ENCODE measurements at places on chromosomes 4 and X.

- no peak for DNase-seq
These were observed 106.6 kb upstream of the WDR44 start for GRCh38 chrX:118239178-118239870.

DNA sequence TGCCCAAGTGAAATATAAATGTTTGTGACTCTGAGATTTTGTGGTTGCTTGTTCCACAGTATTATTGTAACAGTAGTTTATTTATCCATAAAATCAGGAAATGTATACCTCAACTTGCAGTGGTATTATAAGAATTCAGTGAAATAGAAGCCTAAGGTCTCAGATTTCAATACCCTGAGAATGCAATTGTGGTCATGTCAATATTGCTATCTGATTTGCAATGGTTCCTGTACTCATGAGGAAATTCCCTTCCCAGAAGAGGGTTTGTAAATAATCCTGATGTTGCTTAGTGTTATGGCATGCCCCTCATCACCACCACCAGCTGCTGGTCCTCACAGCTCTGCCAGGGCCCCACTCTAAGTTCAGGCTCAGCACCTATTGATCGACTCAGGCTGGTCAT is 67.8 kb downstream of the SLC34A2 start:
- DNase-seq, result no peak

- no peak for DNase-seq
These were observed 49.6 kb downstream of the KLHL13 start for GRCh38 chrX:118066867-118067515.

DNA sequence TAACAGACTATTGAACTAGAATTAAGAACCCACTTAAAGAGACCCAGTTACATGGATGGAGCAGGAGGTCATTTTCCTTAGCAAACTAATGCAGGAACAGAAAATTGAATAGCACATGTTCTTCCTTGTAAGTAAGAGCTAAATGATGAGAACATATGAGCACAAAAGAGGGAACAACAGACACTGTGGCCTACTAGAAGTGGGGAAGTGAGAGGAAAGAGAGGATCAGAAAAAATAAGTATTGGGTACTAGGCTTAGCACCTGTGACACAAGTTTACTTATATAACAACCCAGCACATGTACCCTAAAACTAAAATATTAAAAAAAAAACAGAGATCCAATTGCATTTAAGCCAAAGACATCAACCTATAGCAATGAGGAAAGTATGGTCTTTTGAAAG is 26.2 kb downstream of the ARAP2 start:
- no peak for DNase-seq

DNA sequence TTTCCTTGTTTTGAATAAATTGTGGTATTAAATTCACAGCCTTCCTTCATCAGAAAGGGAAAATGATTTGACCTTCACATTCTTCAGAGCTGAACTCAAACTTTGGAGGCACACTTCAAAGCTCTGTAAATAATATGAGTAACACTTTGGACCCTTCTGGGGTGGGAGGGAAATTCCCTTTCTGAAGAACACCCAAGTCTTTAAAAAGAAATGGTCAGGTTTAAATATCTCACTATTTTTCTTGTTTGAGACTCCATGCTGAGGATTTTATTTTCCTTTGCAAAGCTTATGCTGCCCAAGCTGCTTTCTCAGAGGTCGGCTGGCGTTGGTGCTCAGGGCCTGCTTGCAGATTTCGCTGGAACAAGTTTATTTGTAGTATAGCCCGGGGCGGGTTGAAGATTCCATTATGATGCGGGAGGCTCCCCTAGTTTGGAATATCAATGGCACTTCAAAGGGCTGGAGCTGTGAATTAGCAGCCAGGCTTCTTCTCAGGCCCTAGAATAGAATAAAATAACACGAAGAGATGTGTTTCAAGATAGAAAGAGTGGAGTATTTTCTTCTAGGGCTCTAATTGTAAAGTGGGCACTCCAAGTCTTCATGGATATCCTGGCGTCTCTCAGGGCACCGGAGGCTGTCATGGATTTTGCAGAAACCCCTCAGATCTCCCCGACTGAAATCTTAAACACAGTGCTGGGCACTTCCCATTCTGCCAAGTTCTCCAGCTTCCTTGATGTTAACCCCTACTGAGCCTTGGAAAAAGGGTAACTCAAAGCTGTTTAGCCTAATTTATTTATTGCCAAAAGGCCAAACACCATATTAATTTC is 315.6 kb downstream of the GPAT3 start:
- DNase-seq, result peak; percentile 59

DNA sequence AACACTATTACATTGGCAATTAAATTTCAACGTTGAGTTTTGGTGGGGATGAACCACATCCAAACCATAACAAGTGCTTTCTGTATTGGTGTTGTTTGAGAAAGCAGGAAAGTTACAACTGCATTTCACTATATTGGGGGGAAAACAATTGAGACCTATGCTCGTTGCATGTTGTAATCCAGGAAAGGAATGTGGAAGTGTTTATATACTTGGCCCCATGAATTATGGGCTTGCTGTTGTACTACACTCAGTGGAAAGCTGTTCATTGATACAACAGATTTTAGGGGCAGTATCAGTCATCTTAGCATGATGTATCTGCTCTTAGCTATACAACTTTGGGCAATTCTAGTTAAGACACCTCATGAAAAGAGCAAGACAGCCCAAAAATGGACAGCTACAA is 52.4 kb downstream of the KLHL5 start:
- no peak for DNase-seq

DNA sequence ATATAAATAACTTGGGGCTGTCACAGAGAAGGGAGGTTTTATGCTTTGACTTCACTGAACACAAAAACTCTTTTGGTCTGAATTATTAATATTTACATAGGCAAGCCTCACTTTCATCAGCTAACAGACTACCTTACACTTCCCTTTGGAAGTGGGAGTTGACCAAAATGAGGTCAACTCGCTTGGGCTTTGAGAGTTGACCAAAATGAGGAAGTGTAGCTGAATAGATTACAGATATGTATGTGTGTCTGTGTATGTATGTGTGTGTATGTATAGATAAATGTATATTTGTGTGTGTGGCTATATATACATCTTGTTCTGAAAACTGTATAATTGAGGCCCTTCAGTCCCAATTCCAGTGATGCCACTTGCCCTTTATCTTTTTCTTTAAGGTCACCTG is 113.3 kb upstream of the IL13RA1 start:
- no peak for DNase-seq

GRCh38 chr4:7105276-7105675 is 37.4 kb upstream of the GRPEL1 start:
- DNase-seq, result no peak

GRCh38 chrX:12139934-12140611 is 1.8 kb downstream of the FRMPD4 start:
- no peak for DNase-seq

GRCh38 chr4:134533068-134533467 is 331.5 kb upstream of the PABPC4L start:
- no peak for DNase-seq

- peak; percentile 33 for DNase-seq
These were observed 188.0 kb downstream of the SLC4A4 start for GRCh38 chr4:71526637-71527406.

DNA sequence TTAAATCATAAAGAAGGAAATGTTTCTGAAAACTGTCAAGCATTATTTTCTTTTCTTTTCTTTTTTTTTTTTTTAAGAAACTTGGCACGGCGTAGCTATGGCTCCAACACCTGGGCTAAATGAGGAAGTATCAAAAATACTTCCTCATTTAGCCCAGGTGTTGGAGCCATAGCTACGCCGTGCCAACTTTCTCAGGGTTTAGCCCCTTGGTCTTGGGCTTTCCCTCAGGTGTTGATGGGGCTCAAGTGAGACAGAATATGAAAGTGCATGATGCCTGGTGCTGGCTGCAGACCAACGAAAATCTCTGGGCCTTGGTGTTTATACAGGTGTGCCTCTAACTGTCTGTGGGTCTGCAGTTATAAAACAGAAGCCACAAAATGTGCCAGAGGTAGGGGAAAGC is 132.7 kb downstream of the ARHGAP24 start:
- no peak for DNase-seq

DNA sequence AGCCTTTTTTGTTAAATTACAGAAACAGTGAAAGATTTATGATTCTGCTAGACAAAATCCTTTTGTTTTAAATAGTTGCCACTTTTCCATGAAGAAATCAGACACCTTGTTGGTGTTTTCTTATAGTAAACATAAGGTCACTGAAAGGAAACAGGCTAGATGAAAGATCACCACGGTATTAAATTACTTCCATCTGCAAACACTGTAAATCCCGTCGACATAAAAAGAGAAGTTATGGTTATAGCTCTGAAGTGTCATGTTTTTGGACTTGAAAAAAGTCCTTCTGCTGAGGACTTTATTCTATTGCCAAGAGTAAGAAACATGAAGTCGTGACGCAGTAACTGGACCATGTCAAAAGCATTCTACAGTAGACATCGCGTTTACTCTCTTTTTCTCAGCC is 567.6 kb upstream of the SLIT2 start:
- no peak for DNase-seq

DNA sequence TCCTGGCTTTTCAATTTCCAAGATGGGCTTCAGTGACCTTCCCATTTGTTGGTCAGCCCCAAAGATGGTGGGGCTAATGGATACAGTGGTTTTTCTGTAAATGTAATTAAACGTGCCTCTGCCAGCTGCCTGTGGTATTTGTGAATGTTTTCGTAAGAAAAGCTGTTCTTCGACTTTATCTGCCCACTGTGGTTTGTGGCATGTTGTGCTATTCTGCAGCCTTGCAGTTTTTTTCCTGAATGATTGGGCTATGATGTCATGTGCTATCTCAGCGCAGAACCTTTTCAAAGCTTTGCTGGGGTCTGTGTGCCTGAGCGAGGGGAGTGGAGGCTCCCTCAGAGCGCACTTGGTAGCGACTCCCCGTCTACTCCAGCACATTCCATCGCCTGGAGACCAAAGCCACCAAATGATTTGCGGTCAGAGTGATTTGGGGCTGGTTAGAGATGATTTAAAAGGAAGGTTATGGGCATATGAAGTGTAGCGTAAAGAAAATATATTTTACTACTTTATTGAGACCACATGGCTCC is 137.5 kb downstream of the PALLD start:
- no peak for DNase-seq

DNA sequence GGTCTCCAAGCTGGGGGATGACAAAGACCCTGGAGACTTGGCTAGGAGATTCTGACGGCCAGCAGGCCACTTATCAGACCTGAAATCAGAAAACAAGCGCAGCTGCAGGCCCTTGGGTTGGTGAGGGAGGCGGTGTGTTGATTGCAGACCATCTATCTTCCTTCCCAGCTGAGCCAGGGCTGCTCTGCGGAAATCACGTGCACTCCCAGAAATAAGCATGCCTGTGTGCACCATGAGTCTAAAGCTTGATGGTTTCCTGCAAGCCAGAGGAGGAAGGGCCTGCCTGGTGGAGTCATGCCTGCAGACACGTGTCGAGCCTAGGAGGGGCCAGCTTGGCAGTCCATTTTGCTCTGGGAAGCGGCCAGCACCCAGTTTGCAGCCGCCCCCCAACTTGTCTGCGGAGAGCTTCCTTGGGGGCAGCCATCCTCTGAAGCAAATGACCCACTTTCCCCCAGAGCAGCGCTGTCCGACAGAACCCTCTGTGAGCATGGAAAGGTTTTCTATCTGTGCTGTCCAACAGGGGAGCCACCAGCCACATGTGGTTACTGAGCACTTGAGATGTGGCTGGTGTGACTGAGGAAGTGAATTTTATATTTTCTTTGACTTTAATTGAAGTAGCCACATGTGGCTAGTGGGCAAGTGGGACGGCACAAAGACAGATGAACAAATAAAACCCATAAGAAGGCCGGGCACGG is 175.7 kb upstream of the BCOR start:
- DNase-seq, result no peak

DNA sequence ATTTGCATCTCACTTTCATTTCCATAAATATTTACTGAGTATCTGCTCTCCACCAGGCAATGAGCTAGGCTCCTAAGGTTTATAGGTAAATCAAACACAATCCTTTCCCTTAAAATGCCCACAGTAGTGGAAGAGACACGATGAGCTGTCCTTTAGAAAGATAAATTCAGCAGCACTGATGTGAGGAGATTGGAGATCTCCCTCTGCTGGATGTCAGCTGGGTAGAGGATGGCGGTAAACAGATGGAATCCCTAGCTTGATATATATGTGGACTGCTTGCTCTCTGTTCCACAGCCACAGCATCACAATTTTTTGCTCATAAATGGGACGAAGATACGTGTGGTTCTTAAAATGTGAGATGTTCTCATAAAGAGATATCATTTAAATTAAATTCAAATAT is 216.4 kb upstream of the RASGEF1B start:
- DNase-seq, result no peak

DNA sequence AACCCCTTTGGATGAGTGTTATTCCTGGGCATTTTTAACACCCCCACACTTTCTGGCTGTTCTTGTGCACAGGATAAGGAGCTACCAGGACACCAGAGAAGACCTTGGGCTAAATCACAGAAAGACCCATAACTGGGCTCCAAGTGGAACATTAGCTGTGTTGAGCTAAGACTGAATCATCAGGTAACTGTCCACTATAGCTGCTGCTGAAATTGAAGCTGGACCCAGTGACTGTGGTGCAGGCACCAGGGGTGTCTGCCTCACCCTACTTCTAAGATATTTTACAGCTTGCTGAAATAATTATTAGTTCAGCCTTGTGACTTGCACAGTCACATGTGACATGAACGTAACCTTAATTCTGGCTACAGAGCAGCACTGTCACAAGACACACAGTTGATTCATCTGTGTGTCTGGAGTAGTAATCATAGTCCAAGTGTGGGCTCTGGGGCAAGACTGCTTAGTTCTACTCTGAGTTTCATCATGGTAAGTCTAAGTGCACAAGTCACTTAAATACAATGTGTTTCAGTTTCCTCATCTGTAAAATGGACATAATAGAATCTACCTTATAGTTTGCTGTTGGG is 127.4 kb downstream of the SLC39A8 start:
- no peak for DNase-seq

DNA sequence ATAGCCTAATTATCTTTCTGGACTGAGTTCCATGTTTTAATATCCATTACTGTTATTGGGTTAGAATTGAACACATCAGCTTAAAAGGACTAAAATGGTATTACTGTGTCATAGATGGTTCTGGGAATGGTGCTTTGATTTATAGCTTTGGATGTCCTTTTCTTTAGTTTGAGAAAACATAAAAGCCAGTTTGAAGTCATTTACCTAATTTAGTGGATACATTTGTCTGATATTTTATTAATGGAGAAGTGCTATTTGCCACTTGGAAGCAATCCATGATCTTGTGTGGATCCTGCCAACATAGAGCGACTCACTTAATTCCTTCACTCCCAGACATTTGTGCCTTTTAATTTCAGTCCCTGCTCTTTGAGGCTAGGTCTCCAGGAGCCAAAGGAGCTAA is 212.4 kb upstream of the PACRGL start:
- no peak for DNase-seq

GRCh38 chr4:158020176-158020575 is 152.6 kb downstream of the GASK1B start:
- no peak for DNase-seq

DNA sequence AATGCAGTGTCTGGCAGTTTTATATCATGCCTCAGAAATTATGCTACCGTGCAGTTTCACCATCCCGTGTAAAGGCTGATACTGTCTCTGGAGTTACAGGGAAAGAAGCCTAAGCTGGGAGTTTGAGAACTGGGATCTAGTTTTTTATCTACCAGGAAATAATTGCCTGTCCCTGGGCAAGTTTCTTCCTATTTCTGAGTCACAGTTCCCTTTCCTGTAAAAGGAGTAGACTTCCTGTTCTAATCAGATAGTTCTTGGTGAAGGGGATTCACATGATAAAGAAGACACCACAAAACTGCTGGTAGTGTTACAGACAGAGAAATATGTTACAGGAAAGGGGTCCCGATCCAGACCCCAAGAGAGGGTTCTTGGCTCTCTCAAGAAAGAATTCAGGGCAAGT is 17.1 kb downstream of the HERC3 start:
- no peak for DNase-seq

All from iPS DF 19.7 (cell line).